ENCODE measurements at places on chromosomes 7 and 10. TPM values are rescaled to one million over a fixed set of nuclear protein-coding genes. Genes with fewer than 3 reads are reported as not detected.

GRCh38 chr10:77428691-77429395, 208.8 kb downstream of the KCNMA1 start:
- no peak for DNase-seq
- no peaks in the 10 kb centered on the region for H3K4me1 ChIP-seq
- no peaks in the 10 kb centered on the region for H3K36me3 ChIP-seq
- no peak overlapping the region for H3K27ac ChIP-seq
- H3K4me3 ChIP-seq: no peak overlapping the region

DNA sequence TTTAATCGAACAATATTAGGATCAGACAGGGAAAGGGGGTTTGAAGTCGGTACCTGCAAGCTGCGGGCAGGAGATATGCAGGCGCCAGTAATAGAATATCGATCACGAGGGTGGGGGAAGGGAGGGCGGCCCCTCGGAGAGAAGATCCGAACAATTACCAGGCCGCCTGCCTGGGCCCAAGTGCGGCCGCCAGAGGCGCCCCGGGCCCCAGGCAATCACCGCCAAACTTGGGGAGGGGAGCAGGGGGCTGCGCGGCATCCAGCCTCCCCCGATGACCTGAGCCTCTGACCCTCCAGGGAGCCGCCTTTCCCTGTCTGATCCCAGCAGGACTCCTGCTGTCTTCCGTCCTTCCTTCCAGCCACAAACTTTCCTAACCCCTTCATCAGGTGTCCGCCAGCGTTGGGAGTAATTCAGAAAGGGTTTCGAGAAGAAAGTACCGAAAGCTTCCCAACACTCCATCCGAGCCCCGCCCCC, 1.1 kb downstream of the NKX1-2 start:
- DNase-seq: peak; percentile 37
- H3K4me1 ChIP-seq: peaks cover 31% of the 10 kb centered on the region
- H3K4me3 ChIP-seq: peak overlapping the region; percentile 16
- no peak overlapping the region for H3K27ac ChIP-seq
- H3K36me3 ChIP-seq: no peaks in the 10 kb centered on the region

GRCh38 chr7:80449836-80450235, 62.0 kb downstream of the GNAT3 start:
- no peaks in the 10 kb centered on the region for H3K4me1 ChIP-seq
- no peak for DNase-seq
- no peak overlapping the region for H3K27ac ChIP-seq
- H3K4me3 ChIP-seq: no peak overlapping the region
- no peaks in the 10 kb centered on the region for H3K27me3 ChIP-seq

GRCh38 chr7:25382869-25383268, 154.6 kb upstream of the NPVF start:
- peaks cover 9% of the 10 kb centered on the region for H3K27me3 ChIP-seq
- no peak for DNase-seq
- no peaks in the 10 kb centered on the region for H3K4me1 ChIP-seq
- no peak overlapping the region for H3K4me3 ChIP-seq
- no peaks in the 10 kb centered on the region for H3K36me3 ChIP-seq

GRCh38 chr7:35831208-35831607, 30.4 kb downstream of the SEPTIN7 start:
- peaks cover 42% of the 10 kb centered on the region for H3K36me3 ChIP-seq
- no peak overlapping the region for H3K27ac ChIP-seq
- H3K4me1 ChIP-seq: peaks cover 4% of the 10 kb centered on the region
- no peaks in the 10 kb centered on the region for H3K27me3 ChIP-seq
- DNase-seq: no peak

DNA sequence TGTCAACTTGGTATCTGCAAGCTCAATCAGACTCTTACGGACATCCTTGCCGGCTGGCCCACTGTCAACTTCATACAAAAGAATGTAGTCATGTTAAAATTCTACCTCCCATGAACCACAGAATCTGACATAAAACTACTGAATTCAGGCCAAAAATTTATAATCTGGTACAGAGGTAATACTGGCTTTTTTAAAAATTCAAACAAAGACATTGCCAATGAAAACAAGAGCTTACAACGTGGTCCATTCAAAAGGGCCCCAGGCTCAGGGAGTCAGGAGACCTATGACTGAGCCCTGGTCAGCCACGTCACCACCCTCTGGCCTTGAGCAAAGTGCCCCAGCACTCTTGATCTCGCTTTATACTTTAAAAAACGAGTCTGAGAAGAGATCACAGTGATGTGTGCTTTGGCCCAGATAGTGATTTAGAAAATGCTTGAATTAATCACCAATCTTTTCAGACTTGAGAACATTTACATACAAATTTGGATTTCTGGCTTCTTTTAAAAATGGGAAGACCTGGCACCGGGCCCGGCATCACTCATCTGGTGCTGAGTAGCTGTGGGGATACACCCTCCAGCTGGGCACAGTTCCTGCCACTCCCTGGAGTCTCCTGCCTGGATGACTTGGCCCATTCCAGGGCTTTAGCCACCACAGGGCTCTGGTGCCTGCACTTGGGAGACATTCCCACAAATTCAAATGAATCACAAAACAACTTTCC, 94.1 kb downstream of the PIP4K2A start:
- no peak overlapping the region for H3K4me3 ChIP-seq
- DNase-seq: no peak
- peaks cover 52% of the 10 kb centered on the region for H3K4me1 ChIP-seq
- no peak overlapping the region for H3K27ac ChIP-seq
- peaks cover 3% of the 10 kb centered on the region for H3K36me3 ChIP-seq

DNA sequence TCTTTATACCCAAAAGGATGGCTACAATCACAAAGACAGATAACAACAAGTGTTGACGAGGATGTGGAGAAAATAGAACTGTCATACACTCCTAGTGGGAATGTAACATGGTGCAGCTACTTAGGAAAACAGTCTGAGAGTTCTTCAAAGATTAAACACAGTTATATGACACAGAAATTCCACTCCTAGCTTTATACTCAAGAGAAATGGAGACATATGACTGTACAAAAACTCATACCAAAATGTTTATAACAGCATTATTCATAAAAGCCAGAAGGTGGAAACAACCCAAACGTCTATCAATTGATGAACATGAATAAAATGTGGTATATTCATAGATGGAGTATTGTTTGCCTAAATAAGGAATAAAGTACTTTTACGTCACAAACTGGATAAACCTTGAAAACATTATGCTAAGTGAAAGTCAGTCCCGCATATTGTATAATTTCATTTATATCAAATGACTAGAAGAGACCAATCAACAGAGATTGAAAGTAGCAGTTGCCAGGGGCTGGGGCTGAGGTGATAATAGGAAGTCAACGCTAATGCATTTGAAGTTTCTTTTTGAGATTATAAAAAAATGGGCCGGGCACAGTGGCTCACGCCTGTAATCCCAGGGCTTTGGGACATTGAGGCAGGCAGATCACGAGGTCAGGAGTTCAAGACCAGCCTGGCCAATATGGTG, 61.6 kb upstream of the SRPK2 start:
- no peaks in the 10 kb centered on the region for H3K36me3 ChIP-seq
- no peaks in the 10 kb centered on the region for H3K27me3 ChIP-seq
- no peak overlapping the region for H3K4me3 ChIP-seq
- peaks cover 52% of the 10 kb centered on the region for H3K4me1 ChIP-seq

DNA sequence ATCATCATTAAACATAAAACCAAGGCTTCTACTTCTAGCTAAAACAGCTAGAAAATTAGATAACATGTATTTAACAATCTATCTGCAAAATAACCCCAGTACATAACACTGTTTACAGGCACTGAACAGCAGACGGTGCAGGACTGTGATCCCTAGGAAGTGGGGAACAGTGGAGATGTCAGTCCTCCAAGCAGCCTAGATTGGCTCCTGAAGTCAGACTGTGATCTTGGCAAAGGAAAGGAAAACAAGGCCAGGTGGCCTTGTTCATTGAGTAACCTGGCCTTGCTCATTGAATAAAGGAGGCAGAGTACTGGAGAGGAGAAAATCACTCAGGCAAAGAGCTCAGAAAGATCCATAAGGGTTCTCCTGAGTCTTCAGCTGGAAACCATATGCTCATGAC, 77.7 kb upstream of the DIP2C start:
- no peaks in the 10 kb centered on the region for H3K4me1 ChIP-seq
- DNase-seq: no peak
- no peak overlapping the region for H3K27ac ChIP-seq
- H3K27me3 ChIP-seq: no peaks in the 10 kb centered on the region

DNA sequence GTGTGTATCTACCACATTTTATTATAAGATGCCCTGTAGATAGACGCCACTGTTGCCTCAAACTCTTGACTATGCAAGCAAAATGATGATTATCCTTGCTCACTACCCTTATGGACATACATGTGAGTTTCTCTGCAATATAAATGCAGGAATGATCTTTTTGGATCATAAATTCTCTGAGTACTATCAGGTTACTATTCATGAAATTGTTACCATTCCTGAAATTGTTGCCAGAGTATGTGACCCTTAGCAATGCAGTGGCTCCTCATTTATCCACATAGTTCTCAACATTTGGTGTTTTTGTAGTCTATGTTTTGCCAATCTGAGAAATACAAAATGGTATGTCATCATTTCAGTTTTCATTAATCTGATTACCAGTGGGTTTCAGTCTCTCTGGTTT, 166.2 kb upstream of the FAM3C start:
- H3K4me3 ChIP-seq: no peak overlapping the region
- no peak for DNase-seq
- no peaks in the 10 kb centered on the region for H3K36me3 ChIP-seq
- H3K27ac ChIP-seq: no peak overlapping the region

GRCh38 chr10:86798025-86798424, 41.6 kb downstream of the BMPR1A start:
- H3K27ac ChIP-seq: no peak overlapping the region
- DNase-seq: no peak
- no peak overlapping the region for H3K4me3 ChIP-seq
- H3K4me1 ChIP-seq: no peaks in the 10 kb centered on the region

DNA sequence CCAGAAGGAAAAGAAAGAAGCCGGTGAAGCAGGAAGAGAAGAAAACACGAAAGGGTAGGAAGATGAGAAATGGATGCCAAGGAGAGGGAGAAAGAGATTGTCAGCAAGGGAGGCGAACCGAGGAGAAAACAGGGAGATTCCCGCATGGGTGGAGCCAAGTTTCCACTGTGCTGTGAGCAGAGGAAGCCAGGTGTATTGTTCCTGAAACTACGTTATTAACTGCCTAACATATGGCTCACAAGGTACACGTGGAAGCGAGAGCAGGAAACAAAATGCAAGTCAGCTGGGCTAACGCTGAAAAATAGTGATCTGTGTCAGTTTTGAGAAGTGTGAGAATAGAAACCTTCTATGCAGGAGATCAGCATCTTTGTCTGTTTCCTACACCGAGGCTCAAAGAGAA, 20.4 kb upstream of the HIPK2 start:
- no peaks in the 10 kb centered on the region for H3K4me1 ChIP-seq
- no peak overlapping the region for H3K27ac ChIP-seq
- peak; percentile 25 for DNase-seq
- no peaks in the 10 kb centered on the region for H3K27me3 ChIP-seq
- H3K4me3 ChIP-seq: no peak overlapping the region
- H3K36me3 ChIP-seq: no peaks in the 10 kb centered on the region

DNA sequence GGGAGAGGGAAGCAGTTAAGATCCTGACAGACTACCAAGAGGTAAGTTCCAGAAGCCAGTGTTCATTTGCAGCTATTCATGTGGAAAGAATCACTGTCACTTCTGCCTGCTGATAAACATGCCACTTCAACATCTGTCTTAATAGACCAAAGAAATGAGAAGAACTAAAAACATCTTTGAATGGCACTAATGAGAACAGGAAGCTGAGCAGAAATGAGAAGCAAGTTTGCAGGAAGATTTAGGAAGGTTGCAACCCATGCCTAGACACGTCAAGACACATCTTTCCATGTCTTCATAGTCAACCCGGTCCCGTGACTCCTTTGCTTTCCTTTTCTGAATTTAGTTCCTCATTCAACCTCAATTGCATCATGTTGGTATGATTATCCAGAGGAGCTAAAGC, 180.0 kb downstream of the PDE1C start:
- H3K4me1 ChIP-seq: no peaks in the 10 kb centered on the region
- no peaks in the 10 kb centered on the region for H3K36me3 ChIP-seq
- no peaks in the 10 kb centered on the region for H3K27me3 ChIP-seq
- H3K27ac ChIP-seq: no peak overlapping the region
- DNase-seq: no peak

DNA sequence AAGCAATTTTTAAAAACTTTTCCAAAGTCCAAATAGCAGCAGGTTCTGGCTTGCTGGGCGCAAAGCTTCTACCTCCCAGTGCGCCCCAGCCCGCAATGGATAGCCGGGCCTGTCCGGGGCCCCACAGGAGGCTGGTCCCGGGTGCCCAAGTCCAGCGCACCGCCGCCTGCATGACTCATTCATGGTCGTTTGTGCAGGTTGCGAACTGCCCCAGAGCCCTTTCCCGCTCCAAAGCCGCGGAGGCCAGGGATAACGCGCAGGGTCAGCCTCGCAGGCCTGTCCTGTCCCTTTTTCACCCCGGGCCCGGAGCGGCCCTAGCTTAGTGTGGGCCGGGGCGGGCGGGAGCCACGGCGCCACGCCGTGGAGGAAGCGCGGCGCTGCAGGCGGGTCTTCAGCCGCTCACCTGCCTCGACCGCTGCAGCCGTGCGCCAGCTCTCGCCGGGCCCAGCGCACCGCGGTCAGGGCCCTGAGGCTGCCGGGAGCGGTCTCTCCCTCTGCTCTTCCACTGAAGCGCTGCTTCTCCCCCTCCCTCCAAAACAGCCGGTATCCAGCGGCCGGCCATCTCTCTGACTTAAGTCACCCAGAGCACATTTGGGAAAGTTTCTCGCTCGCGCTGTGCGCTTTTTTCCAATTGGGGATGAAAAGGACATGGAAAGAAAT, 1.7 kb upstream of the EGR2 start:
- peak; percentile 88 for DNase-seq
- H3K36me3 ChIP-seq: no peaks in the 10 kb centered on the region

DNA sequence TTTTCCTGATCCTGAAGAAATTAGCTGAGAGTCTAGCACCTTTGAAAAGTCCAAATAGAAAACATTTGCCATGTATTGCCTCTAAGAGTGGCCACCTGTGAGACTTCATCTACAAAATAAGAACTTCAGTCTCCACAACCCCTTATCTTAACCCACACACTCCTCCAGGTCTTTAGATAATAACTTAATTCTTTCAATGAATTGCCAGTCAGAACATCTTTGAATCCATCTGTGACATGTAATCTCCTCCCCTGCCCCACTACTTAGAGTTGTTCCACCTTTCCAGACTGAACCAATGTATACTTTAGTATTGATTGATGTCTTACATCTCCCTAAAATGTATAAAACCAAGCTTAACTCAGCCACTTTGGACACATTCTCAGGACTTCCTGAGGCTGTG, 84.4 kb upstream of the FAM171A1 start:
- no peaks in the 10 kb centered on the region for H3K4me1 ChIP-seq
- H3K27ac ChIP-seq: no peak overlapping the region
- no peak overlapping the region for H3K4me3 ChIP-seq
- H3K36me3 ChIP-seq: no peaks in the 10 kb centered on the region
- no peak for DNase-seq
- H3K27me3 ChIP-seq: peaks cover 2% of the 10 kb centered on the region

GRCh38 chr7:155182406-155182970, 112.4 kb downstream of the HTR5A start:
- H3K27me3 ChIP-seq: no peaks in the 10 kb centered on the region
- no peaks in the 10 kb centered on the region for H3K4me1 ChIP-seq
- no peaks in the 10 kb centered on the region for H3K36me3 ChIP-seq
- no peak overlapping the region for H3K4me3 ChIP-seq

RNLS gene
- total RNA-seq: 7.5 TPM

TMEM26 gene
- not detected for total RNA-seq

EBF3 gene
- 0.07 TPM for total RNA-seq

SUN3 gene
- total RNA-seq: not detected

CPA2 gene
- total RNA-seq: not detected

CCL24 gene
- total RNA-seq: not detected

PNLIP gene
- not detected for total RNA-seq

THAP5 gene
- total RNA-seq: 49.0 TPM

ADCYAP1R1 gene
- not detected for total RNA-seq

SLC16A12 gene
- not detected for total RNA-seq

CTAGE6 gene
- 1.9 TPM for total RNA-seq

CCDC3 gene
- 0.12 TPM for total RNA-seq

All from B cell (primary cell).